ENCODE measurements at places on chromosomes 7 and 10. TPM values are rescaled to one million over a fixed set of nuclear protein-coding genes. Genes with fewer than 3 reads are reported as not detected.
A peak's percentile ranks its signal among the peaks of the same experiment; 100 is the strongest.

ZNF775 gene
- 7.9 TPM for total RNA-seq

DNA sequence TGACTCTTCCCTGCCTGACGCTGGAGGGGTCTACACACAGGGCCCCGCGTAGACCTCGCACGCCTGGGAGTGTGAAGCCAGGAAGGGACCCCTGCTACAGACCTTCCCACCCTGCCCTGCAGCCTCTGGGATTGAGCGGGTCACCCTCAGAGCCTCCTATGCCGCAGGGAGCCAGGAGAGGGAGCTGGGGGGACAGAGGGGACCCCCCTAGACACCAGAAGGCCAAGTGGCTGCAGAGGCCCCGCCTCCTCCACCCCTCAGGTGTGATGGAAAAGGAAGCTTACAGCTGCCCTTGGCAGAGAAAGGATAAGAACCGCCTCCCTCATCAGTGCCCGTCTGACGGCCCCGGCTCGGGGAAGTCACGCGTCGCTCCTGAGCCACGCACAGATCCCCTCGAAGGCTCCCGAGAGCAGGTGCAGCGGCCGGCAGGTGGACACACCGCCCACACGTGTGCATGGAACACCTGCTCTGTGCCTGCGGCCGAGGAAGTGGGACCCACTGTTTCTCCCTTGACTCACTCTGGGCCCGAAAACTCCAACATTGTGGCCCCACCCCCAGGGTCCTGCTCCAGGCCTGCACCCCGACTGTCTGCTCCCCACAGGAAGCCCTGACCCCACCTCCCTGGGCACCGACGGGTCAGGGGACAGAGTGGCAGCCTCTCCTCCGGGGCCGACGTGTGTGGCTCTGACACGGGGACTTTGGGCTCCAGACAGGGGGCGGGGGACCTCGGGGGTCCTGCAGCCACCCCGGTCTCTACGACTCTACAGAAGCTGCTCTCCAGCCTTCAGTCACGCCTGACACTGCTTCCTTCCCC is 73.3 kb downstream of the MICALL2 start:
- DNase-seq: no peak

- peak; percentile 42 for DNase-seq
Observed at GRCh38 chr7:2787251-2787951, 56.7 kb downstream of the GNA12 start.

DNA sequence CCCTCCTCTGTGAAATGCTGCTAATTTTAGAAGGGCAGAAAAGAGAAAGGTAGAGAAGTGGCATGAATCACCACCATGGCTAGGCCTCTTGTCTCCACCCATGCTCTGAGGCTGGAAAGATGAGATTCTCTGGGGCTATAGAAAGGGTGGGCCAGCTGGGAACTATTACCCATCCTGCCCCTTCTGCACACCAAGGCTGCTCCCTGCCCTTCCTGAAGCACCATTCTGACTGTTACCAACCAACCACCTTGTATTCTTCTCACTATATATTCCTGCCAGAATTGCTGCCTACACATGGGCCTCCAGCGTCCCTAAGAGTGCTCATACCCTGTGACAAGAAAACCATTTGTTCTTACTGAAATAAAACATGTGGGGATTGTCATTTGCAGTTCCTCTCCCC is 11.4 kb upstream of the DLX6 start:
- DNase-seq: no peak

- DNase-seq: no peak
Observed at GRCh38 chr7:7512861-7513597, 22.6 kb downstream of the COL28A1 start.

- no peak for DNase-seq
Observed at GRCh38 chr7:92625617-92626016, 35.4 kb upstream of the FAM133B start.

Data from adrenal gland (tissue), 19 donors.